HFFc6 (cell line): ENCODE measurements at places on chromosomes 5 and 9. TPM values are rescaled to one million over a fixed set of nuclear protein-coding genes. Genes with fewer than 3 reads are reported as not detected.
A peak's percentile ranks its signal among the peaks of the same experiment; 100 is the strongest.

The PCDHB4 gene
- total RNA-seq, result 0.24 to 0.53 TPM (median 0.24 TPM) in 3 replicates

The FSTL4 gene
- total RNA-seq, result not detected in 2 replicates

The VLDLR gene
- total RNA-seq, result 7.5 to 9.2 TPM (median 8.1 TPM) in 3 replicates

The EQTN gene
- total RNA-seq, result not detected in 3 replicates

The TLX3 gene
- total RNA-seq, result not detected in 3 replicates

DNA sequence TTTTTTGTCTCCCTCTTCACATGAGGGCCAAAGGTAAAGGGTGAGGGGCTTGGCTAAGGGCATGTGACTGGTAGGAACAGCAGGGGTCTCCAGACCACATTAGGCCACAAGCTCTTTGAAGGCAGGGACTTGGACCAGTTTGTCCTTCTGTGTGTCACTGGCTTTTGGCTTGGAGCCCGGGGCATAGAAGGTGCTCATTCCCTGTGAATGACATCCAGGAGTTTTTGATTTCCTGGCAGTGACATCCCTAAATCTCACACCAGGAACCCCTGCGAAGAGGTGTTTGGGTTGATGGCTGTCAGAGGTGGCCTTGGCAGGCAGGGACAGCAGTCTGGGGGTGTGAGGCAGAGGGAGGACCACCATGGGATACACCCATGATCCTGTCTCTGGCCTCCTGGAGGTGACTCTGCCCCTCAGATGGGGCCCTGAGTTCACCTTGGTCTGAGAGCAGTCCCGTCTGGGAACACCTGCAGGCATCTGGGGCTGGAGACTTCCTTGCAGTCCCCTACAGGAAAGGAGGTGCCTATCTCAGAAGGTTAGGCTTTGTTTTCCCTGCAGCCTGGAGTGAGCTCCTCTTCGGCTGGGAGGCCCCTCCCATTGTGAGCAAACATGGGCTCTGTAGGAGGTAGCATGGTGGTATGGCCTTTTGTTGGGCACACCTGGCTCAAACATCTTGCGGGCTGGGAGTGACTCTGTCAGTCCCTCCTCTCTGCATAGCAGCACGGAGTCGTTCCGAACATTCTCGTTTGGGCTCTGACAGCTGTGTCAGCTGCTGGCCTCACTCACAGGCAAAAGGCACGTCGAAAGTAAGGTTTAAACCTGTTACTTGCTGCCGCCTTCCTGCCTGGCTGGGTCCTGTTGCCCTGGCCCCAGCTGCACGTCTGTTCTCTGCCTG lies 38.6 kb upstream of the PITX1 start:
- no peak for DNase-seq

DNA sequence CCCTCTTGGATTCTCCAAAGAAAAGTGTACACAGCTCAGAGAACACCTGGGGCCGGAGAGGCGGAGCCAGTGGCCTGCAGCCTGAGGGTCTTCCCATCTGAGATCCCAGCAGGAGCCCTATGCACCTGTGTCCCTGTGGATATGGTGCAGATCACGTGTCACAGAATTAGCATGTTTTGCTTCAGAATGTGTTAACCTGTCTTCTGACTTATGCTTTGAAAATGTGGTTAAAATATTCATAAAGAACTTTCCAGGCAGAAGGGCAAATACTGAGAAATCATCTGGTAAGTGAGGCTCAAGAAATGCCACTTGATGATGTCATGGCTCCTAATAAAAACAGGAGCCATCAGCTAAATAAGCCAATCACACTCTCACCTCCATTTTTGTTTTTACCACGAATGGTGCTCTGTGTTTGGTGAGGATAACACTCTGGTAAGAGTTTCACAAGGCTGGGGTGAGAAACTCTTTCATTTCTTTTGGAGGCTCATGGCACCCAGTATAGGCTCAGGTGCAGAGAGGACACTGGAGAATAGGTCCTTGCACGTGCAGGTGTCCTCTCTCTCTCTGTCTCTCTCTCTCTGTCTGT lies 279.8 kb downstream of the FSTL4 start:
- DNase-seq, result no peak

DNA sequence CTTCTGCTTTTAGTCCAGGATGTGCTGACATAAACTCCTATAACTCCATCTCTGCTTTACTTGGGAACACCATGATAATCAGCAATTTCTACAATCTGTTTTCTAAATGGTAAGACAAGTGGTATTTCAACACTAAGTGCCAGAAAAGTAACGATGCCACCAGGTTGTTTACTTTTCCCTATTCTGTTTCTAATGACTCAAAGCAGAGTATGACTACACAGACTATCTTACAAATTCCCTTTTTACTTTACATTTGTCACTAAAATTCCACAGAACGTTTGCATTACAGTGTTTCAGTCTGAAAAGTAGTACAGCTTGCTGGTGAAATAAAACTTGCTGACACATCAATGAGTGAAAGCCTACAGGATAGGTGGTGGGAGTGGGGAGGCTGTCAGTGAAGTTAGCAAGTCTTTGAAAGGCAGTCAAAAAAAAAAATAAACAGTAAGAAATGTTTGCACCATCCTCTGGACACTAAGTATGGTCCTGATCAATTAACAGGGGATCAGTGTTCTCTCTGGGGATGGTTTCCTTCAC lies 186.5 kb downstream of the LURAP1L start:
- DNase-seq, result no peak

DNA sequence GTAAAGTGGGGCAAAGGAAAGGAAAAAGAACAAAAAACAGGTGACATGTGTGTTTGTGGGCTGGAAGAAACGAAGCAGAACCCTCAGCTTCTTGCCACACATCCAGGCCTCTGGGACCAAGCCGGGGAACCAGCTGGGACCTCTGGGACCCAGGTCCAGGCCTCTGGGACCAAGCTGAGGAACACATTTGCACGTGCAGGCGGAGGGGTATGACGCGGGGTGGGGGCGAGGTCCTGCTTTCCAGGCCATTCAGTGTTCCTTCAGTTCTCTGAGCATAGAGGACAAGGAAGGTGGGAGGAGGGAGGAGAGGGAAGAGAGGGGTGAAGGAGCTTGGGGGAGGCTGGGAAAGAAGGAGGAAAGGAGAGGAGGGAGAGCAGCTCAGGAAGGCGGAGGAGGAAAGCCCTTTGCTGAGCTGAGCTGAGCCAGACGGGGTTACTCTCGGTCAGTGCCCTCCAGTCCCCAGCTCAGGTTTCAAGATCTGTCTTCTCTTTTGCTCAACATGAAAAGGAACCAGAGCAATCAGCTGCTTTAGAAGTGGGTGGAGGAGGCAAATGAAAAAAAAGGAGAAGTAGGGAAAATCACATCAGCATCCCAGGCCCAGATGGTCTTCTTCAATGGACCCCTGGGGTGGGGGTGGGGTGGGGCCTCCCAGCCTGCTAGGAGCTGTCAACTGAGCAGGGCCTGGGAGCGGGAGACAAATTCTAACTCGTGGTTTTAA lies 59.1 kb downstream of the ABCA1 start:
- DNase-seq, result peak; percentile 65

GRCh38 chr9:121944711-121945191 lies 148.4 kb downstream of the TTLL11 start:
- peak; percentile 91 for DNase-seq

DNA sequence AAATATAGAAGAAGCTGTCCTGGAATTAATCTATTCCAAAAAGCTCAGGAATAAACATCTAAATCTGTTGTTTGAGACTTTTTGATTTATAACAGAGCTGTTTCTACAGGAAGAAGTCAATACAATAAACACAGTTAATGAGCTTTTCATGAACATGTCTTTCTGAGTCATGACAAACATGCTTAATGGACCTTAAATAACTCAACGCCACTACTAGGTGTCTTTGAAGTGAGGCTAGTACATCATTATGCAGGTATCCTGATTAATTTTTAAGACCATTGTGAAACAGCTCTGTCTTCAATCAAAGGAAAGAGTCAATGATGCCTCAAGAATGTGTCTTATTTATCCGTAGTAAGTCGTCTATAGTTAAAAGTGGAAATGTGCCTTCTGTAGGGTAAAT lies 131.6 kb downstream of the GABRB2 start:
- DNase-seq, result no peak

DNA sequence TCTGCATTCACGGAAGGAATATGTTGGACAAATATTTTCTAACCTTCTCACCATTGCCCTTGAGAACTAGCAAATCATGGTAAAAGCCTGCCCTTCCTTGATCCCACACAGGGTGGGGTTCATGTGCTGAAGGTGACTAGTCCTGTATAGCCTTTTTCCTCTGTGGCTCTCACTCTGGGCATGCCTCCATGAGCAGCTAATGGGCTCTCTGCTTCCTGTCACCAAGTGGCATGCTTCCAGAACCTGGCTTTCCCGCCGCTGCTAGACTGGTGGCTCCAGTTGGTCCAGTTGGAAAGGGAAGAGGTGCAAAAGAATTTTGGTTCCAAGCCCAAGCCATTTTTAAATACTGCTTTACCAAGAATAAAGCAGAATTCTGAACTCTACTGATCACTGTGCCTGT lies 35.5 kb downstream of the FBXO10 start:
- DNase-seq, result no peak

DNA sequence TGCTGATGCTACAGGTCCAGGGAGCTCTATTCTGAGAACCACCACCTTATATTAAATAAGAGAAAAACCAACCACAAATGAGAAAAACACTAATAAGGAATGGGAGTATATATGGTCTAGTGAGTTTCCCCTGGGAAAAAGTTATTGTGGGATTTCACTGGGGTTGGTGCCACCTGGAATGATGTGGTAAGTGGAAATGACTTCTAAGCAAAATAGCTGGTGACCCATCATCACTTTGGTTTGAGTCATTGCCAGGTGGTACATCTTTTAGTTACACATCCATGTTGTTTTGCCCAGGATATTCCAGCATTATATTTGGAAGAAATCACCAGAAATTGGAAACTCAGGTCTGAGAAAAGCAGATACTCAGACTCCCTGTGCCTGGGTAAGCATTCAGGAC lies 437.3 kb downstream of the DTWD2 start:
- DNase-seq, result no peak

- DNase-seq, result no peak
Observed at GRCh38 chr5:3424946-3425345, 170.7 kb upstream of the IRX1 start.

GRCh38 chr5:14415698-14416074 lies 165.9 kb upstream of the OTULINL start:
- DNase-seq, result no peak

DNA sequence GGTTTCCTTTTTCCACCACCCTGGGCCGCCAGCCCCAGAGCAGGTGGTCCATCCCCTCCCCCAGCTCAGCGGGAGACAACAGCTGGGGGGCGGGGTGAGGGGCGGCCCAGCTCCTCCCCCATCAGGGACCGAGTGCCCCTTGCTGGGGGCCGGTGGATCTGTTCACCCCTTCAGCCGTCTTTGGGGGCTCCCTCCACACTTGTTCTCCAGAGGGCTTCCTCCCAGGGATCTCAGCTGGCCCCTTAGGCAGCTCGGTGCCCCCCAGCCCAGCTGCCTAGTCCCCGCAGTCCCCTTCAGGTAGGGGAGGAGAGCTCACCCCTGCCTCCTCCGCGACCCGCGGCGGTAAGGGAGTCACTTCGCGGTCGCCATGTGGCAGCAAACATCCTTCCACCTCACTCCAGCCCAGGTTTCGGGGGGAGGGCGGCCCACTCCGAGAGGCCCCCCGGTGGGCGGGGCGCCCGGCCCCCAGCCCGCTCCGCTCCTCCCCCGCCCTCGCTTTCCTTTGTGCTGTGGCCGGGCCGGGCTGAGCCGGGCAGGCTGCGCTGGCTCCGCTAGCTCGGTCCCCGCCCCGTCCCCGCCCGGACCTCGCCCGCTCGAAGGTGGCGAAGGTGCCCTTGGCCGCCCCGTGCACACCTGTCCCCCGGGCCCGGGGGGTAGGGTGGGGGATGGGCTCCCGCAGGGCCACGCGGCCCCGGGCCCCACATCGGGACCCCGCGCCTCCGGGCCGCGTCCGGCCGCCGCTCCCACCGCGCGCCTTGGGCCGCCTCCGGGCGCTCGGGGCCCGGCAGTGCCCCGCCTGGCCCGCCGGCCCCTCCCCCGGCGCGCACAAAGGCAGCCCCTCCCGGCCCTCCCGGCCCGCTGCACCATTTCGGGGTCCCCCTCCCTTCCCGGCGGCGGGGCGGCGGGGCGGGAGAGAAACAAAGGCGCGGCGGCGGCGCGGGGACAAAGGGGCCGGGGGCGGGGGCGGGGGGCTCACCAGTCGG lies 683 bp downstream of the DBN1 start:
- no peak for DNase-seq

DNA sequence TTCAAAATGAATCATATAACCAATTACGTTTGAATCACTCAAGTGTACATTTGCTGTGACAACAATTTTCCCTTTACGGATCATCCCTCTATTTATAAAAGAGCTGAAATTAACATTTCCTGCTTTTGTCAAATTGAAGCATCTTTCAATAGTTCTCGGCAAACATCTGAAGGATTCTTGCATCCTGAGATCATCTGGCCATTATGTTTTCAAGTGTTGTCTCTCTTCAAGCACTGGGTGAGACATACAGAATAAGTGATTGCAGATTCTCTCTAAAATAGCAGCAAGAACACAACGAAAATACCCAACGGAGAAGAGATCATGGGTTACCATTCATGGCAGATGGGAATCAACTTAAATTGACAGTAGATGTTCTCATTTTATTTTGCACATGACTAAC lies 283.4 kb upstream of the GRAMD2B start:
- DNase-seq, result peak; percentile 19

DNA sequence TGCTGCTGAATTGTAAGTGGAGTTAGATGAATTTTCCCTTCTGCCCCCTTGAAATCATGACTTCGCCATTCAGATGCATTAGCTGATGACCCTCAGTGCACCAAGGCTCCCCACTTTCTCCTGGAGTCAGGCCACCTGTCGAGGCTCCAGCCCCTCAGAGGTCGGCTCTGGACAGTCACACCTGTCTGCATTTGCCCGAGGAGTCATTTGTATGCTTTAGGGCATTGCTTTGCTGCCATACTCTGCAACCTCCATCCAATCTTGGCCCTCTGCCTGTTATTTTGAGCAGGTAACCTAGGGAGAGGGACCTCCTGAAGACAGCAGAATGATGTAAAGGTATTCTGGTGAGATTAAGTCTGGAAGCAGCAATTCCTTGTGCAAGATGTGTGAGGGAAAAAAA lies 144.8 kb downstream of the MACROH2A1 start:
- DNase-seq, result no peak

- DNase-seq, result no peak
Observed at GRCh38 chr9:116987721-116988485, 300.8 kb downstream of the TRIM32 start.

DNA sequence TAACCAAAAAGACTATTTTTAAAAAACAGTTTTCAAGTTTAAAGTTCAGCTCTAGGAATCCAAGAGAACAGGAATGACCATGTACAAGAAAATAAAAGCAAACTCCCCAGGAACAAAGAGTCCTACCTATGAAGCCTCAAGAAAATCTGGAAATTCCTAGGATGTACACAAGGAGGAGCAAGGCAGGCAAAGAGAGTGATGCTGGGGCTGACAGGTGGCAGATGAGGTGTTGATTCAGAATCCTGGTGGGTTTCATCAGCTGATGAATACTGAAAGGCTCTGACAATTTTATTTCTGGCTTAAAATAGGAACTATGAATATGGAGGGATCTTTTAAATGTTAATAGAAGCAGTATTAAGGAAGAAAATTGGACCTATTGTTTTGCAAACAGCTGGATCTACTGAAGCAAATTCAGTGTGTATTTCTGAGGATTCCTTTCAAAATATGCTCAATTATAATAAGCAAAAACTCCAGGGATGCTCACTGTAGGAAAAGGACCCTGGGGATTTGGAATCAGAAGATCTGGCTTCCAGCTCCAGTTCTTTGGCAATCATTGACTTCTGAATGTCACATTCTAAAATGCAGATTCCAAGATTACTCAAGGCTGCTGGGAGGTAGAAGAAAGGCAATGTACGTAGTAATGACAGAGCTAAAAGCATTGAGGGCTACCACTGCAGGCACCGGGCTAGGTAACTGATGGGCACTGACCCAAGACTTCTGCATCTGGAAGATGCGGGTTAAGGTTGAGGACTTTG lies 28.0 kb upstream of the SH3RF2 start:
- DNase-seq, result no peak

GRCh38 chr5:167993771-167994170 lies 297.7 kb upstream of the WWC1 start:
- DNase-seq, result no peak

- DNase-seq, result no peak
Observed at GRCh38 chr5:42952578-42952974, 87.5 kb downstream of the ANXA2R start.
